ENCODE measurements at places on chromosomes 12 and 14.
A peak's percentile ranks its signal among the peaks of the same experiment; 100 is the strongest.

GRCh38 chr12:25581067-25581466, 28.0 kb upstream of the LMNTD1 start:
- no peak for DNase-seq

DNA sequence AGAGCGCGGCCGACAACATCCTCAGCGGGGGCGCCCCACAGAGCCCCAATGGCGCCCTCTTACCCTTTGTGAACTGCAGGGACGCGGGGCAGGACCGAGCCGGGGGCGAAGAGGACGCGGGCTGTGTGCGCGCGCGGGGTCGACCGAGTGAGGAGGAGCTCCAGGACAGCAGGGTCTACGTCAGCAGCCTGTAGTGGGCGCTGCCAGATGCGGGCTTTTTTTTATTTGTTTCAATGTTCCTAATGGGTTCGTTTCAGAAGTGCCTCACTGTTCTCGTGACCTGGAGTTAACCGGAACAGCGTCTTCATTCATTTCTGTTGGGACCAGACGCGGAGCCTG, 103.8 kb upstream of the FKBP4 start:
- DNase-seq: peak; percentile 49

- DNase-seq: no peak
These were observed 577 bp upstream of the TPCN1 start for GRCh38 chr12:113220593-113221180.

- DNase-seq: no peak
These were observed 3.1 kb upstream of the IGF1 start for GRCh38 chr12:102483466-102483865.

GRCh38 chr14:78758333-78758732, 588.2 kb downstream of the NRXN3 start:
- DNase-seq: peak; percentile 87

DNA sequence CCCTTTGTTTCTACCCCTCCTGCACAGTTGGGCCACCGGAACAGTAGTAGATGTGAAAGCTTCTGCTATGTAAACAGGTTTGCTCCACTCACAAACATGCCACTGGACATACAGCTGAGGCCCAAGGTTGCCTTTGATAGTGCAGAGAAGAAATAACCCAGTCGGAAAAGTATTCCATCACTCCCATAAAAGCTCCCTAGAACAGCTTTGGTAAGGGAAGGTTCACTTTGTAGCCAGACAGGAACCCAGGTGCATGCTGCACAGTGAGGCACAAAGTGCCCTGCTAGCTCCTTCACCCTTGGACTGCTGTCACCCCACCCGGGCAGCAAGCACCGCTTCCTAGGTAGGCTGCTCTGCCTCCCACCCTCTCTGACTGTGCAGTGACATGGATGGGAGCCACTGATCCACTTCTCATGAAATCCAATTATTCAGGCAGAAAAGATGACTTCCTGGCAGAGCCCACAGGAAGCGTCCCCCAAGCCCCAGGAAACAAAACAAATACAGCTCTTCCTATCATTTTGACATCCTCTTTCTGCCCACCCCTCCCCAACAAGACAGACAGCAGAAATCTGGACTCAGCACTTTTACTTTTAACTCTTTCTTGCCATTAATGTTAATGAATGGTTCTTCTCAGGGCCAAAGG, 100.2 kb downstream of the SRGAP1 start:
- DNase-seq: no peak

DNA sequence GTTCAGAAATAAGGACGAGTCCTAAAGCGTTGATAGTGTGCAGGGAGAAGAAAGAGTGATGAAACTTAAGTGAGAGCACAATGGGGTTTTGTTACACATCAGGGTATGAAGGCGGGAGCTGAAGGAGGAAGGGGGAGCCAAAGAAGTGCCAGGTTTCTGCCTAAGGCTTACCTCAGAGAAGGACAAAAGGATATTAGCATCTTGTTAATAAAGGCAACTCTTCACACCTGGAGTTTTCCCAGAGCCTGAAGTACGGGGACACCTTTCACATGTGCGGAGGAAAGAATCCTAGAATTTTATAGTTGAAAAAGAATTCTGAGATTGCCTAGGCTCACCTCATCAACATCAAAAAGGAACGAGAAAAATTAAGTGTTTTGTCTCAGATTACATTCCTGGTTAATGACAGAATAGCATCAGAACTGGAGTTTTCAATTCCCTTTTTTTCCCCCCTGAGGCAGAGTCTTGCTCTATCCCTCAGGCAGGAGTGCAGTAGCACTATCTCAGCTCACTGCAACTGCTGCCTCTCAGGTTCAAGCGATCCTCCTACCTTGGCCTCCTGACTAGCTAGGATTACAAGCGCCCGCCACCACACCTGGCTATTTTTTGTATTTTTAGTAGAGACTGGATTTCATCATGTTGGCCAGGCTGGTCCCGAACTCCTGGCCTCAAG, 2.2 kb upstream of the SAV1 start:
- no peak for DNase-seq

GRCh38 chr12:123948796-123949769, 23.5 kb downstream of the CCDC92 start:
- no peak for DNase-seq

GRCh38 chr14:93548102-93548843, 117.5 kb downstream of the UNC79 start:
- DNase-seq: no peak

DNA sequence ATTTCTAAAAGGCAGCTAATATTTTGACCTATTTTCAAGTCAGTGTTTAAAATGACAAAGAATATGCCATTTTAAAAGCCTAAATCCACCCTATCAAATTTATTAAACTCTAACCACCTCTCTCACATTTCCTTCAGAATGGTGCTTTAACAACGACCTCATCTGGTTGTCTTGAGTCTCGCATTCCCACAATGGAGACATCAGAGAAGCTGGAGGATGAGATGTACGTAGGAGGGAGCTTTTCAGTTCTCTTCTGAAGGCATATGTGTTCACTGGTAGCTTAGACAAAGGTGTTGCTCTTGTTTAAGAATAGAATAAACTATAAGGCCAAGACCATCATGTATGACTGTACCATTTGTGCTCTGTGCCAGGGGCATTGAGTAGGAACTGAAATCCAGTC, 82.9 kb downstream of the BCL2L14 start:
- DNase-seq: no peak
